ENCODE measurements at places on chromosomes 1 and 21.

DNA sequence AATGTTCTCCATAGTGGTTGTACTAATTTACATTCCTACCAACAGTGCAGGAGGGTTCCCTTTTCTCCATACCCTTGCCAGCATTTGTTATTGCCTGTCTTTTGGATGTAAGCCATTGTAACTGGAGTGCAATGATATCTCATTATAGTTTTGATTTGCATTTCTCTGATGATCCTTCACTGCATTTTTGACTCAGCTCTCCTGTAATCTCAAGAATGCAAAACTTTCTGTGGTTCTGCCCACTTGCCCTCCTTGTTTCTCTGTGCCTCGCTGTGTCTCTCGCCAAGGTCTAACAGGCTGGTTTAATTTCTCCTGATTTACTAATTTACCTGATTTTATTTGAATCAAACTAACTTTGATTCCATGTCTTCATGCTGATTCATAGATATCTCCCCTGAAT is 407.9 kb downstream of the ZP4 start:
- DNase-seq, result no peak

DNA sequence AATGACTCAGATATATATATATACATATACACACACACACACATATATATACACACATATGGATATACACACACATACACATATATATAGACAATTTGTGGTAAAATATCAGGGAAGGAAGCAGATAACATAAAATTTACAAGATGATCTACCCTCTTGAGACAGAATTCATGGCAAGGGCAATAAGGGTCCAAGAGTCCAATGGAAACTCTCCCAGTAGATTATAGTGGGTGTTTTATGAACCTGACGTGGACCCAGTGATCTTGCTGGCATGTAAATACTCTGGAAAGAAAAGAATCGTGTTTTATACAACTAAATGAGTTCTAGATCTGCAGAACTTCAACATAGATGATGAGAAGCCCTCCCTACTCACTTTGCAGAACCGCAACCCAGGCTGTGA is 49.3 kb downstream of the DENND1B start:
- no peak for DNase-seq

- no peak for DNase-seq
These were observed 15.3 kb downstream of the LURAP1 start for GRCh38 chr1:46218443-46218842.

- no peak for DNase-seq
These were observed 20.9 kb downstream of the CA6 start for GRCh38 chr1:8966606-8967005.

GRCh38 chr1:18938008-18938706 is 18.3 kb downstream of the IFFO2 start:
- DNase-seq, result no peak

GRCh38 chr1:76140227-76140626 is 65.7 kb downstream of the ST6GALNAC3 start:
- no peak for DNase-seq

DNA sequence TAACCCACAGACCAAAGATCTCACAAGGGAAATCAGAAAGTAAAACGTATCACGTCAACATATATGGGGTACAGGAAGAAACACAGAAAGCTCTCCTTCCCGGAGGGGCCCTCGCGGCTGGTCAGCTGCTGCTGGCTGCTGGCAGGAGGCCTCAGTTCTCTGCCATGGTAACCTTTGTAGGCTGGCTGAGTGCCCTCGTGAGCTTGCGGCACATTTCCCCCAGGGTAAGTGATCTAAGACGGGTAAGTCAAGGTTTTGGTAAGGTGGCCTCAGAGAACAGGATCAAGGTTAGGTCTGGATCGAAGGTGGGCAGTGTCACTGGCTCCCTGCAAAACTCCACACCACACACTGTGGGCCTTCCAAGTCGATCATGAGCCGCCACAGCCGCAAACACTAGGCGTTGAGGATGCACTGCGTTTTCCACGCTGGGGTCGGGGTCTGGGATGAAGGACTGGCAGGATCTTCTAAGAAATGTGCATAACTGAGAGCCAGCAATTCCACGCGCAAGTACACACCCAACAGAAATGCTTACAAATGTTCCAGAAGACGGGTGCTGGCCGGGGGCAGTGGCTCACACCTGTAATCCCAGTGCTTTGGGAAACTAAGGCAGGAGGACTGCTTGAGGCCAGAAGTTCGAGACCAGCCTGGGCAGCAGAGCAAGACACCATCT is 33.9 kb downstream of the WDR4 start:
- DNase-seq, result no peak
